ENCODE measurements at places on chromosomes 2 and 18.

- no peak for DNase-seq
Observed at GRCh38 chr2:16931441-16931840, 265.8 kb upstream of the CYRIA start.

- DNase-seq = no peak
Observed at GRCh38 chr2:163401481-163401880, 334.3 kb downstream of the FIGN start.

GRCh38 chr2:36357847-36358659 lies 2.5 kb downstream of the CRIM1 start:
- DNase-seq = no peak

- peak; percentile 47 for DNase-seq
Observed at GRCh38 chr2:236679884-236680860, 110.5 kb downstream of the ACKR3 start.

GRCh38 chr2:144117086-144117485 lies 402.8 kb downstream of the ZEB2 start:
- DNase-seq = no peak

Measured in urinary bladder (tissue), 4 donors.